Fibroblast of villous mesenchyme (primary cell): ENCODE measurements at places on chromosomes 4 and X. TPM values are rescaled to one million over a fixed set of nuclear protein-coding genes. Genes with fewer than 3 reads are reported as not detected.

Gene SMR3B
- not detected in 2 replicates for total RNA-seq

Gene EIF1AX
- 34.8 and 48.8 TPM in 2 replicates for total RNA-seq

Gene FAM53A
- total RNA-seq: 0.86 and 2.3 TPM in 2 replicates

Gene CXorf49
- total RNA-seq: not detected in 2 replicates

Gene FAM149A
- 0.43 and 0.64 TPM in 2 replicates for total RNA-seq

Gene FAM184B
- total RNA-seq: under 0.01 TPM in 1 of 2 replicates, not detected in the other

Gene FMR1NB
- total RNA-seq: not detected in 2 replicates

Gene CT45A1
- total RNA-seq: not detected in 2 replicates

Gene NLGN4X
- 0.86 and 0.97 TPM in 2 replicates for total RNA-seq

Gene HELQ
- total RNA-seq: 11.6 and 16.8 TPM in 2 replicates

Gene GLRA3
- total RNA-seq: under 0.01 TPM in 1 of 2 replicates, not detected in the other

Gene LETM1
- total RNA-seq: 80.2 and 91.5 TPM in 2 replicates

Gene XK
- 0.64 and 0.86 TPM in 2 replicates for total RNA-seq

Gene AGTR2
- total RNA-seq: not detected in 2 replicates

Gene DOCK11
- 50.1 and 54.4 TPM in 2 replicates for total RNA-seq

Gene ATOH1
- total RNA-seq: not detected in 2 replicates

Gene GABRA4
- total RNA-seq: not detected in 2 replicates

Gene AKAP4
- total RNA-seq: not detected in 2 replicates

Gene CT83
- total RNA-seq: not detected in 2 replicates

- no peak for DNase-seq
Observed at GRCh38 chr4:26647523-26648224, 63.8 kb downstream of the TBC1D19 start.

DNA sequence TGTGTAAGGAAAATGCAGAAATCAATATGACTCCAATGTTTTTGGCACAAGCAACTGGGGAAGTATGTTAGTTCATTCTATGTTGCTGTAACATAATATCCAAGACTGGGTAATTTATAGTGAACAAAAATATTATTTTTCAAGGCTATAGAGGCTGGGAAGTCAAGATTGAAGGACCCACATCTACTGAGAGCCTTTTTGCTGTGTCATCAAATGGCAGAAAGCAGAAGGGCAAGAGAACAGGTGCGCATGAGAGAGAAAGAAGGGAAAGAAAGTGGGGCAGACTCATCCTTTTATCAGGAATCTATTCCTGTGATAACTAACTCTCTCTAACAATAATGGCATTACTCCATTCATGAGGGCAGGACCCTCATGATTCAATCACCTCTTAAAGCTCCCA lies 237.2 kb downstream of the FAT4 start:
- DNase-seq: no peak

GRCh38 chr4:146534178-146534577 lies 12.4 kb upstream of the SLC10A7 start:
- DNase-seq: no peak

DNA sequence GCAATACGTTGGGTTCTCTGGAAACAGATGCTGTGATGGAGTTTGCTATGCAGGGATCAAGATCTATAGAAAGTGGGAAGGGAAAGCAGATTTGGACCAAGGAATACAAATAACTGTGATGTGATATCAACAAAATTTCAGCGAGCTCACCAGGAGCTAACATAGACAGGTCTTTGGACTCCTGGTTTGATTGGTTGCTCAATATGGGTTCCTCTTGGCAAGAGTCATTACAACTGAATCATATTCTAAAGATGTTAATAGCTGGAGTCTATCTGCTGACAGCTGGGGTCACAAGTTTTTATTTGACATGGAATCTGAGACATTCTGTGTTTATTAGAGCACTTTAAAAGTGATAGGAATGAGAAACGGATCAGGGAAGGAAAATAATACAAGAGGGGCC lies 637.6 kb upstream of the GNPDA2 start:
- no peak for DNase-seq

- DNase-seq: no peak
Observed at GRCh38 chr4:182807767-182808548, 109.2 kb downstream of the DCTD start.

GRCh38 chr4:162059656-162060055 lies 104.1 kb downstream of the FSTL5 start:
- no peak for DNase-seq

GRCh38 chrX:31872007-31872406 lies 800.2 kb upstream of the FTHL17 start:
- DNase-seq: no peak

GRCh38 chrX:55839485-55839884 lies 121.9 kb downstream of the RRAGB start:
- DNase-seq: no peak

DNA sequence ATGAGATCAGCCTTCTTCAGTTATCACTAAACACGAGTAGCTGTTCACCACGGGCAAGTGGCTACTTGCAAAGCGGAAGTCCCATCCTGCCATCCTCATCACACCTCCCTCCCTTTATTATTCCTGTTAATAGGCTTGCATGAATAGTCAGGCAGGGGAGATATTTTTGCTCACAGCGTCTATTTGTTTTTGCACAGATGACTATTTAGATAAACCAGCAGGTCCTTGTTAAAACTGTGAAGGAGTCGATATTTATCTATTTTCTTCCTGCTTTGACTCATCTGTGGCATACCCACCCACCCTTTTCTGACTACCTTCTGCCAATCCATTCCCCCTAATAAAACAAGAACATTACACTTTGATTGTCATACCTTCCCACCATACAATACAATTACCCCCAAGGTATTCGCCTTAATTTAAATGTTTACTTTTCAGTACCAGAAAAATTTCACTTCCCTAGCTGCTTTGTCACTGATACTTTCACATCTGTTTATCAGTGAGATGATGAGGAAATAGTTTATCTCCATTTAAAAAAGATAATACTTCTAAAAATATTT lies 96.6 kb upstream of the BANK1 start:
- no peak for DNase-seq

DNA sequence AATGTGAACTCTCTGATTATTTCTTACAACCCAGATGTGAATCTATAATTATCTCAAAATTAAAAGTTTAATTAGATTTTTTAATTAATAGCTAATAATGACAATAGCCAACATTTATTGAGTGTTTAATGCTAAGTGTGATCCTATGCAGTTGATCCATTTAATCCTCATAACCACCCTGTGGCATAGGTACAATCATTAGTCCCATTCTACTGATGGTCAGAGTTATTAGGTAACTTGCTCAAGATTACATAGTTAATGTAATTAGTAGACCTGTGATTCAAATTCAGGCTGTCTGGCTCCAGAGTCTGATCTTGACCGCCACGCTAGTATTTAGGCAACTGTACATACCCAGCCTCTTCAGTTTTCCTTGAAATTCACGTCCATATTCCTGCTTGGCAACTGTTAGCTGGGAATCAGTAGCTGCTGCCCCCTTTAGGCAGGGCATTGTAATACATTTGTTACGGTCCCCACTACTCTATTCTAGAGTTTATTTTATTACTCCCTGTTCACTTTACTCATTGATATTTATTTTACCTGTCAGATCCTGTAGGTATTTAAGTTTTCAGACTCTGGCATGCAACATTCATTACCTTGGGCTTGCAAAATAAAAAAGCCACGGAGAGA lies 20.6 kb upstream of the TEC start:
- peak; percentile 16 for DNase-seq

DNA sequence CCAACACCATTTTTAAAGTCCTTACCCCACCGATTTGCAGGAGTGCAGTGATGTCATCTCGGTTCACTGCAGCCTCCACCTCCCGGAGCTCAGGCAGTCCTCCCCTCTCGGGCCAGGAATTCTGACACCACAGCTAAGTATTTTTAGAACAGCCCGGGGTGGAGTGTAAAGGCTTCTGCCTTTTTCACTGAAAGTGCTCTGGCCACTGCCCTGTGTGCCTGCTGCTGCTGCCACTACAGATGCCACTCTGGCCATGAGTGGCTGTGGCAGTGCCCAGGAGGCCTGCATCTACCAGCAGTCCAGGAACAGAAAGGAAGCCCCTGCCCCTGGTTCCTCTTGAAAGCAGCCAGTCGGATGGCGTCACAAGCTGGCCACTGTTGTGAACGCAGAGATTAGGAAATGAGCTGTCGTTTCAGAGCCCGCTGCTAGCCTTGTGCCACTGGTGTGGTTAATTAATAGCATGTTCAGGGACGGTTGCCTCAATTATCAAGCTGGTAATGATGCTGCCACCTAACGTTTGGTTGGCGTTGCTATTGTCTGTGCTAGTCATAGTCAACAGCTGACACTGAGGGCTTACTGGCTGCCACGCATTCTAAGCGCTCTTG lies 23.6 kb upstream of the TBC1D14 start:
- peak; percentile 64 for DNase-seq

GRCh38 chr4:6557856-6558255 lies 17.1 kb upstream of the MAN2B2 start:
- no peak for DNase-seq

GRCh38 chrX:11759461-11760311 lies 1.6 kb downstream of the MSL3 start:
- DNase-seq: peak; percentile 92

GRCh38 chr4:86970447-86971354 lies 35.9 kb downstream of the AFF1 start:
- DNase-seq: no peak

DNA sequence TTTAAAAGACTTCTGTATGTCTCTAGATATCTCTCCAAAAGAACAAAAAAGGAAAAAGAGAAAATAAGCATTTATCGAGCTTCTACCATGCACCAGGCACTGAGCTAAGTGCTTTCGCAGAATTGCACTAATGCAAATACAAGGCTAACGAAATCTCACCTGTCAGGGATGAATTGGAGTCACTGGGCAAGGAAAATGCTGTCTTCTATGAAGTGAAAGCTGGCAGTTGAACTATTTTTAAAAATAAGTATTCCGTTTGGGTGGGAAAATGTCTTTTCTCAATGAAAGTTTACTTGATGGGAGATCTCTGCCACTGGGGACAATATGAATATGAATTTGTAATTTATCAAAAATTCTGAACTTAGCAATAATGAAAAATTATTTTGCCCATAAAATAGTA lies 47.6 kb downstream of the COL25A1 start:
- DNase-seq: no peak

DNA sequence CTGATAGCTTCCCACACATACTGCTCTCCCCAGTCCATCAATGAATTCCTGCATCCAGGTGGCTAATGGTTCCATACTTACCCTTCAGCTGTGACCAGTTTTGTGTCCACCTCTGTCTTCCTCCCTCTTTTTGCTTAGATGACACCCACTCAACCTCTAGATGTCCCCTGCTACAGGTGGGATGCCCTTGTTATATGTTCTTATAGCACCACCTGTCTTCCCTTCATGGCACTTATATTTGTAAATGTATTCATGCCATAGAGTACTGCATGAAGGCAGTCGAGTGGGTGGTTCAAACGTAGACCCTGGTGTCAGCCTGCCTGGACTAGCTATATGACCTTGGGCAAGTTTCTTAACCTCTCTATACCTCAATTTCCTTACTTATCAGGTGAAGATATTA lies 6.5 kb upstream of the USP46 start:
- DNase-seq: peak; percentile 28

- DNase-seq: no peak
Observed at GRCh38 chr4:99025506-99025905, 30.0 kb downstream of the METAP1 start.

- no peak for DNase-seq
Observed at GRCh38 chrX:136733613-136734012, 47.1 kb downstream of the ARHGEF6 start.

DNA sequence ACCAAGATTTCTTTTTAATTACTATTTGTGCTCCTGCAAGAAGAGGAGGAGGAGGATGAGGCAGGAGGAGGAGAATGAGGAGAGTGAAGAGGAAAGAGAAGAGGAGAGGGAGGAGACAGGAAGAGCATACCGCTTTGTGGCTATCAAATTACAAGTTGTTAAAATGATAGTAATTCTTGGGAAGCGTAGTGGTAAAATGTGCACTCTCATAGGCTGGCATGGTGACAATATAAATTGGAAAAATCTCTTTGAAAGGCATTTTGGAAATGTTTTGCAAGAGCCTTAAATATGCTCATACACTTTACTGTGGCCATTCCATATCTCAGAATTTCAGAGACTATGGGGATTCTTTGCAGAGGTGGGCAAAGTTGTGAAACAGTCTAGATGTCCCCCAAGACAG lies 53.2 kb downstream of the MXRA5 start:
- no peak for DNase-seq

DNA sequence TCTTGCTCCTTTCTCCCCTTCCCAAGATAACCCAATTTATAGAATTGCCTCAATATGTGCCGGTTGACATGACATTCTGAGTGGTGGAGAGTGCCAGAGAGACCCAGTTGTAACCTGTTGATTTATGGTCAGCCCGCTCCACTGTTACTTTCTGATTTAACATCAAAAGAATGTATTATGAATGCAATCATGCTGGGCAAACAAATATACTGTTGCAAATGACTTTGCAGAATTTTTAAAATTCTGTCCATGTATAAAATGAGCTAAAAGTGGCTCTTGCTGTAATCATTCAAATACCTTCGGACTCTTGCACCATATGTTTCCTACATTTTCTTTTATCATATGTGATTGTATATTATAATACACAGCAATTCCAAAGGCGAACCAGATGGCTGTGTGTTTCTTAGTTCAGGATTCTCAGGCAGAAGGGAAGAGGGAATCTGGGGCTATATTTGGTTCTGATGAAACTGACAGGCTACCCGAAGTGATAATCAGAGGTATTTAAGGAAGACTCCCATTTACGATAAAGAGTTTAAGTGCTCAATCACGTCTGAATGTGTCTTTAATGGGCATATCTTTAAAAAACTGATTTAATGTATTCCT lies 131.7 kb downstream of the CLCN4 start:
- DNase-seq: peak; percentile 0

- no peak for DNase-seq
Observed at GRCh38 chr4:88280228-88280795, 4.0 kb downstream of the PPM1K start.

- DNase-seq: no peak
Observed at GRCh38 chr4:43243433-43244116, 351.1 kb downstream of the GRXCR1 start.

DNA sequence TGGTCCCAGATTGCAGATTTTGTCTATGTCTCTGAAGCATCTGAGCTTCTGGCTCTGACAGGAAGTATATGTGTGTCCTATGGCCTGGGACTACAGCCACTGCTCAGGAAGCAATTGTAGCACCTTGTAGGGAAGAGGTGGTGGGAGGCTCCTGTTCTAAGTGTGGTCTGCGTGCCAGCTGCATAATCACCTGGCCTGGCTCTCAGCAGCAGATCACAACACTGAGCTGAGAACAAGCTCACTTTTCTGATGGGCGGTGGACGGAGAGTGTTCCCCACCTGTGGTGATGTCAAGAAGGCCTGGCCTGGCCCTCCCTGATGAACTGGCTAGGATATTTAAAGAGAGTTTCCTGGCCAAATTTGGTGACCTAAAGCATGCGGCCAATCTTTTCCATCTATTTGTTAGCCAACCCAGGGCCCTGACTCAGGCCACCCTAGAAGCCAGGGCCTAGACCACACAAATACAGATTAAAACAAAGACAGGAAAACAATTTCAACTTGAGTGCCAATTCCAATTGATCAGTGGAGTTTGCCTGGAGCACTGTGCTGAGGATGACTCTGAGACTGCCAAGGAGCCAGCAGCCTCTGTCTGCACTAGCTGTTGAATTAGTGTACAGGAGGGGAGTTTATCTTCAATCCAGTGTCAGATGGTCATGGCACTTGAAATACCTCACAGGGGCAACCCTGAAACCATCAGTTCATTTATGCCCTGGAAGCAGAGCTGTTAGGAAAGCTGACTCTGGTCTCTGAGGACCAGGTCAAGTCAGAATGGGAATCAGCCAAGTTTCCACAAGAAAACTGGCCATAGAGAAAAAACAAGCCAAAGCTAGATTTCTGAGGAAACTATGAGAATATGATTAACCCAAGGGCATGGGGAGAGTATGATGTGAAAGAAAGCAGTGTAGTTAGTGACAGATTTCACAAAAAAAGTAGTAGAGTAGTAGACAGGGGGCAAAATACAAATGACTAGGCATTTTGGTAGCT lies 47.4 kb downstream of the PRDM5 start:
- DNase-seq: no peak
